Fibroblast of pulmonary artery (primary cell): ENCODE measurements at places on chromosomes 1 and 21.

- no peak for DNase-seq
These were observed 35.5 kb upstream of the ZC3H12A start for GRCh38 chr1:37438869-37439343.

- peak; percentile 2 for DNase-seq
These were observed 363.0 kb downstream of the ZP4 start for GRCh38 chr1:237527761-237528160.

- DNase-seq = no peak
These were observed 35.1 kb upstream of the TINAGL1 start for GRCh38 chr1:31541194-31541593.

- peak; percentile 61 for DNase-seq
These were observed 1.2 kb downstream of the CD160 start for GRCh38 chr1:145720556-145720877.

DNA sequence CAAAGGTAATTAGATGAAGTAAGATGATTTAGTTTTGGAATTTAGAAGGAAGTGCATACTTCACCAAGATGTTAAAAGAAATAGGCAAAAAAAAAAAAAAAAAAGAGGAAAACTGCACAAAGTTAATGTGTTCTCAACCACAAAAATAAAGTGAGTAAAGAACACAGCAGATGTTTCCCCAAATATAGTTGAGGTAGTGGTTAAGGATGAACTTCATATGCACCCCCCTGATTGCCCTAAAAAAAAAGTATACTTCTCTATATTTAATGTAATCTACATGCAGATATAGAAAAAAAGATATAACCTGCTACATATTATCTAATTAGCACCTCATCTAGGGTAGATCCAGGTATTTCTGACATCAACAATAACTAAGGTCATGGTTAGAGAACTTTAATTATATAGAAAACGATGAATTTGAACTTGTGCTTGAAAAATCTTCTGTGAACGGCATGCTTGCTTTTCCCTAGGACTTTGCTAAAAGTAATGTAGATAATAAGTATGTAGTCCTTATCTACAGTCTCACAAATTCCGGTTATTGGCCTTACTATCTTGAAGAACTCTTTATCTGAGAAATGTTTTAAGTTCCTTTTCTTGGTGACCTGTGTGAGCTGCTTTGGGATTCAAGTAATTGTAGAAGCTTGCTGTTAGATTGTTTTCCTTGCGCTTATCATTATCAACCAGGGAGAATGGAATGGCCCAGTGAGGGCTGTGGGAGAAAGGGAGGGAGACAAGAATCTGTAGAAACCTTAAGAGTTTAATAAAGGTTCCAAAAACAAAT lies 70.1 kb upstream of the LRRC7 start:
- DNase-seq = no peak

DNA sequence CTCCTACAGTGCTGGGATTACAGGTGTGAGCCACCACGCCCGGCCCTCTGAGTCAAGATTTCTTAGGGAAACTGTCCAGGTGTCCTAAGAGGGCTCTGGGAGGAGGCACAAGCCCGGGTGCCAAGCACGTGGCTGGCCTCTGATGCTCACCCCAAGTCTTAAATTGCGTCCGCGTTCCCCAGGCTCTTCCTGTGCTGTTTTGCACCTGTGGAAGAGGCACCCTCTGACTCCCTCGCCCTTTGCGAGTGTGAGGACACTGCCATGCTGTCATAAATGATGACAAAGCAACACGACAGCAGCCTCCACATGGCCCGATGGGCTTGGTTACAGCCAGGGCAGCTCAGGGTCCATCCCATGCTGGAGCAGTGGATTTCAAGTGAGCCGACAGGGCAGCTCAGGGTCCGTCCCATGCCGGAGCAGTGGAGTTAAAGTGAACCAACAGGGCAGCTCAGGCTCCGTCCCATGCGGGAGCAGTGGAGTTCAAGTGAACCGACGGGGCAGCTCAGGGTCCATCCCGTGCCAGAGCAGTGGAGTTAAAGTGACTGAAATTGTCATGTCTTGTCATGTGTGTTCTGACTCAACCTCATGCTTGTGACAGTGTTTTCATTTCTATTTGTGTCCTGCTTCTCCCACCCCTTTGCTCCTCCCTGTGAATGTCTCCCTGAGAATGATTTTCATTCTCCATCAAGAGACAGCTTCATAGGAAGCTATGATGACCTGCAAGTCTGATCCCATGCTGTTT lies 33.9 kb downstream of the PCNT start:
- no peak for DNase-seq

DNA sequence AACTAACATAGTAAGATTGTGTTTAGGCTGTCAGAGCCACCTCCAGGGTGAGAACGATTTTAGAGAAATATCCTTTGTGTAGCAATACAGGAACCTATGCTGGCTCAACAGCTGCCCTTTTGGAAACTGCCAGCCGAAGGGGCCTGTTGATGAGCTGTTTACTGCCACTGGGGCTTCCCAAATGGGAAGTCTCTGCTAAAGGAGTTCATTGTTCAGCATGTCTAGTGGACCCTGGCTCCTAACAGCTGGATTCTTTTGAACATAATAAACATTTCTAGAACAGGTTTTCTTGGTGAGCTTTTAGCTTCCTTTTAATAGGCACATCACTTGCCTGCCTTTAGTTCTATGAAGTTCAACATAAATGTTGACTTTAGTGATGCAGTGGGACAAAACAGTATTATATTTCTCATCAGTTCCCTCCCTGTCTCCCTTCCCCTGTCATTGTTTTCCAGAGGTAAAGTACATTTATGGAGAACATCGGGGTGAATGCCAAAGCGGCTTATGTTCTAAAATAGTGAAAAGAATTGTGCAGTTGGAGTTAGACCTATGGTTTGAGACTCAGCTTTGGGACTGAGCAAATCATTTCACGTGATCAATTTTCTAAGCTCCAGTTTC lies 57.4 kb downstream of the UCK2 start:
- DNase-seq = peak; percentile 48
